ENCODE measurements at places on chromosomes 13 and 19.

DNA sequence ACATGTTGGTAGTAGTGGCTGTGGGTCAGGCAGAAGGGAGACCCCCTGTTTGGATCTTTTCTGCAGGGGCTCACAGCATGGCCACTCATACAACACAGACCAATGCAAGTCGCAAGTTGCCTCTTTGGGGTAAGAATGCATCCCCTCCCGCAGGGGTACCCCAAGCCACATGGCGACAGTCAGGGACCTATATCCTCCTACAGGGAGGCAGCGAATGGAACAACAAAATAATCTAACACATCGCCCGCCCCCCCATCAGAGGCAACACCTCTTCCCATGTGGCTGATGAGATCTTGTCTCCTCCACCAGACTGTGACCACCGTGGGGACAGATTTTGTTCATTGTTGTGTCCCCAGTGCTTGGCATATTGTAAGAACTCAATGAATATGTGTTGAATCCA lies 40.7 kb upstream of the PNMA8B start:
- ATAC-seq: no peak

GRCh38 chr13:112171570-112171965 lies 104.6 kb downstream of the SOX1 start:
- ATAC-seq: no peak

DNA sequence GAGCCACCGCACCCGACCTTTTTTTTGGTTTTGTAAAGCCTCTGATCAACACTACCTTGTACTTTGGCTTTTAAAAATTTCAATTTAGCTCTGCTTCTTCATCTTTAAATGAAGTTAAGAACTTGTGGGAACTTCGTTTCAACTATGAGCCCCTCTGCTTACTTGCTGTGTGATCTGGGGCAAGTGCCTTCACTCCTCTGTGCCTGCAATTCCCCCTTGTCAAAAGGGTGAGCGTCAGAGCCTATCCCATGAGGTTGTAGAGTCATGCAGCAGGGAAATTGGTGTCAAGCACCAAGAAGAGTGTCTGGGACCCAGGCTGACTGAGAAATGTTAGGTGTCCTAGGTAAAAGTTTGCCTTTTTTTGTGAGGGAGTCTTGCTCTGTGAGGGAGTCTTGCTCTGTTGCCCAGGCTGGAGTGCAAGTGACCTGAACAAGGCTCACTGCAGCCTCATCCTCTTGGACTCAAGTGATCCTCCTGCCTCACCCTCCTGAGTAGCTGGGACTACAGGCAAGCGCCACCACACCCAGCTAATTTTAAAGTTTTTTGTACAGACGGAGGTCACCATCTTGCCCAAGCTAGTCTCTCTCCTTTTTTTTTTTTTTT lies 5.7 kb downstream of the VASP start:
- no peak for ATAC-seq

DNA sequence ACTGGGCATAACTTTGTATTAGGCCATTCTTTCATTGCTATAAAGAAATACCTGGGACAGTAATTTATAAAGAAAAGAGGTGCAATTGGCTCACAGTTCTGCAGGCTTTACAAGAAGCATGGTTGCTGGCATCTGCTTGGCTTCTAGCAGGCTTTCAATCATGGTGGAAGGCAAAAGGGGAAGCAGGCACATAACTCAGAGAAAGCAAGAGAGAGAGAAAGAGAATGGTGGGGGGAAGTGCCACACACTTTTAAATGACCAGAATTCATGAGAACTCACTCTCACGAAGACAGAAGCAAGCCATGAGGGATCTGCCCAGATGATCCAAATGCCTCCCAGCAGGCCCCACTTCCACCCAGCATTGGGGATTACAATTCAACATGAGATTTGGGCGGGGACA lies 179.7 kb downstream of the SPRY2 start:
- no peak for ATAC-seq

DNA sequence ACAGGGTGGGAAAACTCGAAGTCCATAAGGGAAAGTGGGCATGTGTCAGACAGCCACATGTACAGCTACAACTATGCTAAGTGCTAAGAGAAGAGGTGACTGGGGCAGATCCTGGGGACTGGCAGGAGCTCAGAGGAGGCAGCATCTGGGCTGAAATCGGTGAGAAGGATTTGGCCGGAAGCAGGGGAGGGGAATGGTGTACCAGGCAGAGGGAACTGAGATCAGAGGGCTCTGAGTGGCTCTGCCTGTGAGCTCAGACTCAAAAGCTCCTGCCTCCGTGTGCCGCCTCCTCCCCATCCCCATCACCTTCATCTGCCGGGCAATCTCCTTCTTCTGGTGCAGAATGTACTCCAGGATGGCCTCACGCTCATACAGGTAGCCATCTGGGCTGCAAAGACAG lies 21.8 kb downstream of the NOSIP start:
- no peak for ATAC-seq

GRCh38 chr19:10431254-10431942 lies 11.1 kb downstream of the PDE4A start:
- ATAC-seq: peak; percentile 8

DNA sequence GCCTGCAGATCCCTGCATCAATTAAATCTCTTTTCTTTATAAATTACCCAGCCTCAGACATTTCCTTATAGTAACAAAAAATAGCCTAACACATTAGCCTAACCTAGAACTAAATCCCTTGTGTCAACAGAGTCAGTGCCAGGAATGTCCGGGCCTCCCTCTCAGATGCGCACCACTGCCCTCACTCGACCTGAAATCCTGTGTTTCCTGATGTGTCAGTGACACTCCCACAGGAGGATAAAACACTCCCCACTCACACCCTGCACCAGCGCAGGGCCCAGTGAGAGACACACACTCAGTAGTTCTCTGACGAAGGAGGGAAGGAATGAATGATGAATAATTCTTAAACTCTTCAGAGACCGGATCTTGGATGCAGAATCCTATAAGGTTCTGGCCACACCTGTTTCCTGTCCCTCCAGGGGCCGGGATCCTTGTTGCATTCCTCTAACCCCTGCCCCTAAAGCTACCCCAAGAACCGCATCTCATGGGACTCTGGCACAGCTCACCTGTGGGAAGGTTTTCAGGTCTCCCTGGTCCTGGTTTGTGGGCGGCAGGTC lies 3.1 kb downstream of the CEACAM3 start:
- ATAC-seq: no peak

DNA sequence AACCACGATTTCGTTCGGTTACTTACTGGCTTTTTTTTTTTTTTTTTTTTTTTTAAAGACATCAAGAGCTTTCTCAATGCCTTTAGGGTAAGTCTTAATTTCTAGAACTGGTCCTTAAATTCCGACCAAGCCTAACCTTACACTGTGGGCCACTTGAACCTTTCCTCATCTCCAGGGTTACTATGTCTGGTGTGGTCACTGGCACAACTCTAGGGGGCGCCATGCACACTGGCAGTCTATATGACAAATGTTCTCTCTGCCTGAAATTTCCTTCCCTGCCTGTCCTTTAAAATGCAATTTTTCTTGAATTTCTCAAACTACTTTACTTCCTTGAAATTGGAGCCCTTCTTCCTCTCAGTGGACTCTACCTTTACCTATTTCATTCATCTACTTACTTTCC lies 227.4 kb downstream of the KLF5 start:
- no peak for ATAC-seq

GRCh38 chr19:3599776-3600187 lies 6.9 kb downstream of the TBXA2R start:
- ATAC-seq: no peak

GRCh38 chr13:29598321-29598720 lies 2.8 kb upstream of the SLC7A1 start:
- no peak for ATAC-seq

- peak; percentile 17 for ATAC-seq
Observed at GRCh38 chr13:24625331-24625731, 54.9 kb upstream of the ATP12A start.

Measured in gastroesophageal sphincter (tissue), 4 donors.